Stimulated activated CD8-positive, alpha-beta memory T cell treated with anti-CD3 and anti-CD28 coated beads, Interleukin-7, amount 100 ng/mL, for 4 hours (primary cell): ENCODE measurements at places on chromosomes 16 and 17.

DNA sequence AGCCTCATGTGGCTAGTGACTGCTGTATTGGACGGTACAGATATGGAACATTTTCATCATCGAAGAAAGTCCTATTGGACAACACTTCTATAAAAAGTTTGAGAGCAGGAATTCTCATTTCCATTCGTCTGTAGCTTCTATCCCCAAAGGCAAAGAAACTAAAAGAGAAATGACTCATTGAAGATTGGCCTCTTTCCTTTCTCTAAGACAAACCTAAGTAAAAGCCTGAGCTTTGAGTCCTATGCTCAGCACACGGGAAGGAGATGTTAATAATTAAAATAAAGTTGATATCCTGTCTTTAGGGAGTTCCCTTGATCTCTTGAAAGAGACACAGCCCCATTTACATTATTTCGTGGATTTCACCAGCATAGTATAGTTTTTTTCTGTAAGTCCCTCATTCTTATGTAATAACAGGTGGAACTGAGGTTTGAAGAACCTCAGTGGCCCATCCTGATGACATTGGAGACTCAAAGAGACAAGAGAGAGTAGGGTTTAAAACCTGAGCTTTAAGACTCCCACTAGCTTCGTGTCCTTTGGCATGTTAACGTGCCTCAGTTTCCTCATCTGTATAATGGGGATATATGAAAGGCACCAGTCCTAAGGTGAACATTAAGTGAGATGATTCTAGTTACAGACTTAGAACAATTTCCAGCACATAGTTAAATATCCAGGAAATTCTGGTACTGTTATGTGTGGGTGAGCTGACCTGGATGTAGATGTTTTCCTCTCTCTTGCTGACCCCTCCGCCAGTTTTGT, 174.0 kb downstream of the IRX3 start:
- DNase-seq = no peak

DNA sequence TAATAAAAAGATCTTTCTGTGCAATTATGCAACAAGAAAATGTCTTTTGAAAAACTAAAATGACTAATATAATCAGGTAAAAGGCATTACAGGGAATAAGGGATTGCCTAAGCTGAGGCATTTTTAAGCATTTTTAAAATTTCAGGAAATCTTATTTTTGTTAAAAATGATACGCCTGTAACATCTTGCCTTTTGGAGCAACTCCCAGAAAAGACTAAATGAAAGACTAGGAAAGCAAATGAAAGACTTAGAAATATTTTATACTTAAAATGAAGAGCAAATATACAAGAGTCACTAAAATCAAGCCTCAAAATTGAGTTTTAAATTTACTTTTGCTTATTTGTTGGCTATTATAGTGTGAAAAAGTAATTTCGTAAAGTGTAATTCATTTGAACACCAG, 55.8 kb downstream of the DUSP14 start:
- DNase-seq = no peak

- no peak for DNase-seq
Observed at GRCh38 chr17:37130984-37131446, 182.3 kb downstream of the AATF start.

GRCh38 chr17:50149091-50149416, 1.4 kb downstream of the PPP1R9B start:
- DNase-seq = no peak

DNA sequence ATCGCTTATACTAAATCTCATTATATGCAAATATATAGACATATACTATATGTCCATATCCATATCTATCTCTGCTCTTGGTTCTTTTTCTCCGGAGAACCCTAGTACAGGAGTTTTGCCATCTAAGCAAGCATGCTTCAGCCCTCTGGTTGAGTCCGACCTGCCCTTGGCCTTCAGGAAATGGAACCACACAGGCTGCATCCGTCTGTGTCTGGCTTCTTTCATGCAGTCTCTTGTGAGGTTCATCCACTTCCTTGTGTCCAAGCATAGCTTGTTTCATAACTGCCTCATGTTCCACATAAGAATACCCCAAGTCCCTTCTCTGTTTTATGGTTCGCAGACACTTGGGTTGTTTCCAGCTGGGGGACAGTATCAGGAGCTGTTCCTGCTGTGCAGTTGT, 16.8 kb downstream of the SNX20 start:
- no peak for DNase-seq

- peak; percentile 3 for DNase-seq
Observed at GRCh38 chr16:58306327-58306726, 11.5 kb upstream of the PRSS54 start.

GRCh38 chr16:18827890-18828289, 26.5 kb upstream of the ARL6IP1 start:
- DNase-seq = no peak

DNA sequence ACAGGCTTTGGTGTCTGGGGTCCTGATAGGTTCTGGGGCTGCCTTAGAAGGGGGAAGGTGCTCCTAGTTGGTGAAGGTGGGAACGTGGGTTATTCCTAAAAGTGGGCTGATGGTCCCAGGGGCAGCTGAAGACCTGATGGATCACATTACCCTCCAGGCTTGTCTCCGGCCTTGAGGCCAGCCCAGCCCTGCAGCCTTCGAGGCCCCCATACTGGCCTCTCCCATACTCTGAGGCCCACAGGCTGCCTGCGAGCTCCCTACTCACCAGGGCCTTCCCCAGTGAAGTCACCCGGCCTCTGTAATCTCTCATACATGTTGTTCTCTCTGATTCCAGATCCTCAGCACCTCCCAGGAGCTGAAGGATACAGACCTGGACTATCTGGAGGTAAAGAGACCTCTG, 2.7 kb downstream of the RNF112 start:
- no peak for DNase-seq

DNA sequence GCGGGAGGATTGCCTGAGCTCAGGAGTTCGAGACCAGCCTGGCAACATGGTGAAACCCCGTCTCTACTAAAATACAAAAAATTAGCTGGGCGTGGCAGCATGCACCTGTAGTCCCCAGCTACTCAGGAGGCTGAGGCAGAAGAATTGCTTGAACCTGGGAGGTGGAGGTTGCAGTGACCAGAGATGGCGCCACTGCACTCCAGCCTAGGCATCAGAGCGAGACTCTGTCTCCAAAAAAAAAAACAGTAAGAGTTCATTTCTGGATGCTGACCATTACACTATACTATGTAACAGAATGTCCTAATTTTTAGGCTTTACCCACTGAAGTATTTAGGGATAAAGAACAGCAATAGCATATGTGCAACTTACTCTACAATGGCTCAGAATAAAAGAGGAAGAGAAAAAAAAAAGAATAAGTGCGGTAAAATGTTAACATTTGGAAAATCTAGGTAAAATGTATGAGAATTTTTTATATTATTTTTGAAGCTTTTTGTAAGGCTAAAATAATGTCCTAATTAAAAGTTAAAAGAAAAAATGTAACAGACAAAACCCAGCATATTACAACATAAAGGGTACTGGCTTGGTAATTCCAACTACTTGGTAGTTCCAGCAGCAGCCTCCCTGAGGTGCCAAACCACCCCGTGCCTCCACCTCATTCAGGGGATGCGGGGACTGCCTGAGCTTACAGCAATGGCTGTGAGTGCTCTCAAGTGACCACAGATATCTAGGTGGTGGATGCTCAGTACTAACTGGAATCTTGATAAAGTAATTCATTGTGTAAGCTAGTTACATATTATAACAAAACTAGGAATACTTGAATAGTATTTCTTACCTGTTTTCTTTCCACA, 10.9 kb downstream of the COPS3 start:
- DNase-seq = no peak
